ENCODE measurements at places on chromosomes 4 and X.

DNA sequence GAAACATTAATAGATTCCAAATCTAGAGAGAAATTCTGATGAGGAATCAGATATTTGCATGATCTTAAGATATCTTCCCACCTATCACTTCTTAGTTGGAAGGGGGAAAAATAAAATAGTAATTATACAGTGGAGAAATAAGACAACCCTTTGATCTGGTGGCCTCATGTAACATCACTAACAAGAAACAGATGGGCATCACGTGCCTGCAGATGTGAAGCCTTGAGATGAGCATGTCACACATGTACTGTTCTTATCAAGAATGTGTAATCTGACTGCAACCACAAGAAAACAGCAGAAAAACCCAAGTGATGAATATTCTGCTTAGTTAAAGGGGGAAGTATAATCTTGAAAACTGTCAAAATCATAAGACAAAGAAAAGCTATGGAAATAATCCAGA is 31.4 kb upstream of the NKX6-1 start:
- DNase-seq, result no peak

GRCh38 chrX:40012039-40012867 is 85.5 kb downstream of the BCOR start:
- no peak for DNase-seq

DNA sequence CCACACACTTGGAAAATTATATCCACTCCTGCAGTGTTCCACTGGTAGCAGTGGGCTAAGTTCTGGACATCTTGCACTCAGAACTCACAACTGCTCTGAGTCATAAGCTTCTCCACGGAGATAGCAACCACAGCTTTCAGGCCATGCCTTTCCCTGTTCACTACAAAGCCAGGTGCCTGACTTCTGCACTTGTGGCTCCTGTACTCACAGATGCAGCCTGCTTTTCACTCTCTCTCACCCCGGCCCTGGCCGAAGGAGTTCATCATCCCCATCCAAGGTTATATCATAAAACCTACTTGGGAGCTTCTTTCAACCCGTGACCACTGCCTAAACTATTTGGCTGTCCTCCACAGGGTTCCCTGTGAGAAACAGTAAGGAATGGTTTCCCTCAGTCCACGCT is 999.4 kb downstream of the GLUD2 start:
- no peak for DNase-seq

DNA sequence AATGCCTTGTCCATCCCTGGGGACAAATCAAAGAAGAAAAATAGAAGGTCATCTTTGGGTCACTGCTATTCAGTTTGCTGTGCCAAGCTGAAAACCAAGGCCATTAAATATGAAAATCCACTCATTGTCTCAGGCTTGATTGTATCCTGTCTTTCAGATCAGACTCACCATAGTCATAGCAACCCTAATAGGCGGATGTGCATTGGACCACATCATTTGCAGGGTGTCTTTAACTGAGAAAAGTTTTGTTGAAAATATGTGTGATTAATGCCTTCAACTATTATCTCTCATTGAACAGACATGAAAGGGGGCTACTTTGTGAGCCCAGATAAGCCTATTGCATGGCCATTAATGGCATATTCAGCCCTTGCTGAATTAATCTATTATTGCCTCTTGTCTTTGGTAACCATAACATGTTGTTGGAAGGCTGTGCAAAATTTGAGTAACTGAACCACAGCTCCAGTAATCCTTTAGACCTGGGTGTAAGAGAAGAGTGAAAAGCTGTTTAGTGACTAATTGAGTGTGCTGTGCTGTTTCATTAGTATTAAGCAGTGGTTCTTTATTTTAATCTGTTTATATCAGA is 453.6 kb upstream of the EPHA5 start:
- no peak for DNase-seq

DNA sequence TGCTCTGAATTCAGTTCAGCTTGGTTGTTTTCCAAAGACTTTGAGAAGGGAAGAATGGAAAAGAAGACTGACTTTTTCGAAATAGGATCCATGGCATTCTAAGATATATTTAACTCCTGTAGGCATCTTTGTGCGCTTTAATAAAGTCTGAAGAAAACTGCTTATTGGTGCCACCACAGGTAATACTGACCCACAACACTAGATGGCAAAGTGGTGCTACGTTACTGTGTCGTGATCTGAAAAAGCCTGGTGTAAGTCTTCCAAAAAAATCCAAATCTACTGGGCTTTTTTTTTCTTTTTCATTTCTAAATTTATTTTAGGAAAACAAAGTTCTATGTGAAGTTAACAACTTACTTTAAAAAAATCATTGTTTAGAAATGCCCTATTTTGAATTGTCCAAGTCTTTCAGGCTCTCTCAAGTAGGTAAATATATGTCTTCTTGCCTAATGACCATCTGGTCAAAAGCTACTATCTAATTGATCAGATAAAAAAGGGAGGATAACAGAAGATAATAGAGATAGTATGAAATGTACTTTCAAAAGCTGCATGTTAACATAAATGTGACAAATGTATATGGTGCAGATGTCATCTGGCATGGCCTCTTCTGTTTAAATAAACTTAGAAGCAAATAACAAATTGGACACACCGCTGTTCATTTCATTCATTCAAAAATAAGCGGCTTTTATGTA is 47.0 kb upstream of the MID1IP1 start:
- DNase-seq, result no peak

- DNase-seq, result no peak
Measured at GRCh38 chr4:54675721-54676461, 18.1 kb downstream of the KIT start.

DNA sequence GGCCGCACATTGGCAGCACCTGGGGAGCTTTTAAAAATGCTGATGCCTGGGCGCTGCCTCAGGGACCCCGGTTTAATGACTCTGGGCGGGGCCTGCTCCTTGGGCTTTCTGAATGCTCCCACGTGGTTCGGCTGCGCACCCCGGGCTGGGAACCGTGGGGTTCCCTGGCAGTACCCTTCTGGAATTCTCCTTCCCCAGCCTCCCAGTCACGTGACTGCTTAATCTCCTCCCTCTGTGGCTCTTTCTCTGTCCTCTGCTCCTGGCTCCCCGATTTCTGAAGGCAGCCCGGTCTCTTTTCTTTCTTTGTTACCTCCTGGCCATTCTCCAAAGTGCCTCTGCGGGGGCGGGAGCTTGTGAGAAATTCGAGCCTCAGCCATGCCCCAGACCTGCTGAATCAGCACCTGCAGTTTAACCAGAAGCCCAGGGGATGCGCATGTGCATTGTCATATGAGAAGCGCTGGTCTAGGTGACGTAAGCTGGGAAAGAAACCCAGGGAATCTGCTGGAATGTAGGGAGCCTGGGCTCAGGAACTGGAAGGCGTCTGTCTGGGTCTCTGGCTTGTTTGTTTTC is 16.6 kb downstream of the CLCN4 start:
- DNase-seq, result no peak

GRCh38 chr4:31595496-31595895 is 875.3 kb downstream of the PCDH7 start:
- DNase-seq, result no peak

GRCh38 chrX:56920338-56920997 is 74.9 kb downstream of the SPIN3 start:
- DNase-seq, result no peak

DNA sequence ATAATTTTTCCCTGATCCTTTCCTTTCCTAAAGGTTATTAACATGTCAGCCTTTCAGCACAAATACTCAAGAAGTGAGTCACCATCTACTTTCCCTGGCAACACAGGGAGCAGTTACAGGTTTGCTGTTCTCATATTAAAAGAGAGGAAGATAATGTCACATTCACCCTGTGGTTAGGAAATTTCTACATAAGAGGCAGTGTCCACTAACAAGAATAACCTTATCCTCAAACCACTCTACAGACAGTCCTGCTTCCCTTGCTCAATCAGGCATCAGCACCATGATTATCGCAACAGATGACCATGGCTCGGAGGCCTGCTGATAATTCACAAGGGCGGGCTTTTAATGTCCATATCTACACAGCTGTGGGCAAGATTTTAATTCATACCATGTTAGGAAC is 30.9 kb downstream of the RNF150 start:
- no peak for DNase-seq

GRCh38 chr4:156619154-156619934 is 352.3 kb downstream of the PDGFC start:
- no peak for DNase-seq

GRCh38 chr4:627347-628125 is 2.2 kb downstream of the PDE6B start:
- DNase-seq, result peak; percentile 82

- DNase-seq, result no peak
Measured at GRCh38 chr4:133920236-133920635, 281.4 kb downstream of the PABPC4L start.

- DNase-seq, result no peak
Measured at GRCh38 chr4:134200811-134201215, 776 bp downstream of the PABPC4L start.

DNA sequence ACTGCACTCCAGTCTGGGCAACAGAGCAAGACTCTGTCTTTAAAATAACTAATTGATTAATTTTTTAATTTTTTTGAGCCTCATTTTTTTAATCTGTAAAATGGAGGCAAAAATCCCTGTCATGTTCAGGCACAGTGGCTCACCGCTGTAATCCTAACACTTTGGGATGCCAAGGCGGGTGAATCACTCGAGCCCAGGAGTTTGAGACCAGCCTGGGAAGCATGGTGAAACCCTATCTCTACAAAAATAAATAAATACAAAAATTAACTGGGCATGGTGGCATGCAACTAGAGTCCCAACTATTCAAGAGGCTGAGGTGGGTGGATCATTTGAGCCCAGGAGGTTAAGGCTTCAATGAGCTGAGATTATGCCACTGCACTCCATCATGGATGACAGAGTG is 15.4 kb downstream of the AMTN start:
- DNase-seq, result no peak

DNA sequence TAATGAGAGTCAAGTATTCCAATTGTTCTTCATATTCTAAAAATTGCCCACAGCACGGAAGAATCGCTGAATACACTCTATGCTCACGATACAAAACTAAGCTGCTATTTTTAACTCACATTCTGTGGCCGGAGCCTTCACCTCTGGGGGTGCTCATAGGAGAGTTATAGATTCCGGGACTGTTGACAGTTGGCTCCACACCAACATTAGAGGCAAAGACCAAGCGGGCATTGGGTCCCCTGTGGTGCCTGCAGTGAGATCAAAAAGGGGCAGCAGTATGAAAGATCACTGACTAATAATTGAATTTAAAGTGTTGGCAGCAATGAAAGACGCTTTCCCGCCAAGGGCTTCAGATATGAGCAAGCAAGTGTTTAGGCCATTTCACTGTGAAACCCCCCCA is 146.0 kb downstream of the TMEM144 start:
- no peak for DNase-seq

All from D721Med (cell line).